AG09319 (cell line): ENCODE measurements at places on chromosomes 3 and 15.

DNA sequence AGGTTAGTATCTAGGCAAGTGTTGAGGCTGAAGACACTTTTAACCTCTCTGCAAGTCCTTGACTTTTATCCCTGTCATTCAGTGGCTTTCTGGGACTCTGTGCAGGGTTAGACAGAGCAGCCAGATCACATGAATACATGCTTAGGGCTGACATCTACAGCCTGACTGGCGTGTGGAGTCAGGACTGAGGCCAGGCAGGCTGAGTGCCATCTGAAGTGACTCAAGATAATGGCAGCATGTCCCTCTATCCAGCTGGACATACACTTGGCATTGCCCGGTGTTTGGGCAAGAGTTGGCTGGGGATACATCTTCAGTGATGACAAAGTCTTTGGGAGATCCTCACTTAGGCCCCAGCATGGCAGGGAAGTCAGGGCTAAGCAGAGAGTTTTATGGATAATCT, 22.4 kb downstream of the DUOX2 start:
- DNase-seq: no peak

DNA sequence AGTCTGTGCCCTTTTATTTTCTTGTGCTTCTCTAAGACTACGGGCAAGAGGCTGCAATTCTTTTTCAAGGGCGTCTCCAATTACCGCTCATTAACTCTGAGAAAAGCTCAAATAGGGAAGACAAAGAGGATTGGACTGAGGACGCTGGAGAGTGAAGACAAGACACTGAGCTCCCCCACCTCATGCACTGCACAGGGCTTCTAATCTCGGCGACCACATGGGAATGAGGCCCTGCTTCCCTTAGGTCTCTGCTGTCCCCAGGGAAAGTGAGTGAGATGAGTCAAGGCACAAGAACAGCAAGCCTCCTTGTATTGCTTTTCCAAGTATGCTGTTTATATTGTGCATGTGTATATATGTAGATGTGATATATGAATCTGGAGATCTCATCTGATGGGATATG, 392.2 kb upstream of the CFAP20DC start:
- no peak for DNase-seq

DNA sequence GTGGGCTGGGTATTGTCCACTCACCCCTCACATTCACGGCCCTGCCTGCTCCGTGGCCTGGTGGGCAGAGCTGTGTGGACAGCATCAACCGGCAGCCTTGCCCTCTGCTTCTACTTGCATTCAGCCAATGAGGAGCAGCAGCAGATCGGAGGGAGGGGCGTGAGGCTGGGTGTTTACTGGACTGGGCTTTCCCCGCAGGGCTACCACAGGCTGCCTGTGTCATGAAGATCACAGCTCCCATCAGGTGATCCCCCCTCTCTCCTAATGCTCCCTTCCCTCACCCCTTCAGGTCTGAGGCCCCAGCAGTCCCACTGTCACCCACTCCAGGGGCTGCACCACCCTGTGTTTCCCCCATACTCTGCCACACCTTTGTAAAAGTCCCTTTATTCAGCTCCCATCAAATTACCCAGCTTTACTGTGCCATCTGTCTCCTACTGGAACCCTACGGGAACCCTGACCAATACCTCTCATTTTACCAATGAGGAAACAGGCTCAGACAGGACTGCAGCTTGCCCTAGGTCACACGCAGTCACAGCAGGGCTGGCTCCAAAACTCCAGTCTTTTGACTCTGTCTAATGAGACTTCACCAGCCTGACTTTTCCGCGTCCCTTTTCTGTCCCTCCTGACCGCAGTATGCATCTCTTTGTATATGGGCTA, 81.1 kb downstream of the MEGF11 start:
- no peak for DNase-seq

DNA sequence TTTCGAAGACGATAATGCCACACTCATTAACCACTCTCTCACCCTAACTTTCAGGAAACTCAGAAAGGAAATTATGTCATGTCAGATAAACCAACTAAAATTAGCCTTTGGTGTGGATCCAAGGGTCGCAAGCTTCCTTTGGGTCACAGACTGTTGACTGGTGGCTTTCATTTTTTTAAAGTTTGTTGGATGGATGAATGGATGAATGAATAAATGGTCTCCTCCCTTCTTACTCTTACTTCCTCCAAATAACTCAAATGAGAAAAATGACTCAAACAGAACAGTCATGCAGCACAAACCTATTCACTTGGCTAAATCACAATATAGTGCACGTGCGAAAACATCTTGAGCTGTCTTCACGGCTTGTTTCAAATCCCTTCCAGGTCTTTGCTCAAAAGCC, 82.9 kb upstream of the HACD2 start:
- no peak for DNase-seq

- DNase-seq: no peak
These were observed 185.2 kb downstream of the CPNE4 start for GRCh38 chr3:131849616-131850015.

DNA sequence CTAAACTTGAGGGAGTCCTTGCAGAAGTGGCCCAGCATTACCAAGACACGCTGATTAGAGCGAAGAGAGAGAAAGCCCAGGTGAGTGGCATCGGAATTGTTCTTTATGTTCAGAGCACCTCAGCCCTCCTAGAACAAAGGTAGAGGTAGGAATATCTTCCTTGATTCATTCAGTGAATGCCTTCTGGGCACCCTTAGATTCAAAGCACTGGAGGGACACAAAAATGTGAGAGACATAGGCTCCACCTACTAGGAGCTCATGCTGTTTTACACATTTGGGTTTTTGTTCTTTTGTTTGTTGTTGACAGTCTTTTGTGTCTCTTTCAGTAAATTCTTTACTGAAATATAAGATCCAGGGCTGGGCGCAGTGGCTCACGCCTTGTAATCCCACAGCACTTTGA, 68.2 kb downstream of the IQGAP1 start:
- DNase-seq: no peak

GRCh38 chr3:111802163-111802625, 56.9 kb upstream of the PHLDB2 start:
- DNase-seq: peak; percentile 67

DNA sequence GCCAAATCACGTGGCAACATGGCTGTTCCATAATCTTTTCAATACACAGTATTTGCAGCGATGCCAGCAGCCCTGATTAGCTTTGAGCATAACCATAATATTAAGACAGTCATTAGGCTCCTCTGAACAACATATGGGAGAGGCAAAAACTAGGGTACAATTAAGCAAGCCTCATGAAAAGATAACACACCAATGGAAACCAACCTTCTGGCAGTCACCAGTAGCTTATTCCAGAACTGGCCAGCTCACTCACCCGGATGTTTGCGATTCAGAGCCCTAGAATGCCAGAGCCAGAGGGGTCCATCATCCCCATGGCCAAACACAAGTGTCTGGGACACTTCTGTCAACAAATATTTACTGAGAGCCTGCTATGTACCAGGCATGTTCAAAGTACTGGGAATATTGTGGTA, 48.8 kb upstream of the PLXND1 start:
- no peak for DNase-seq

DNA sequence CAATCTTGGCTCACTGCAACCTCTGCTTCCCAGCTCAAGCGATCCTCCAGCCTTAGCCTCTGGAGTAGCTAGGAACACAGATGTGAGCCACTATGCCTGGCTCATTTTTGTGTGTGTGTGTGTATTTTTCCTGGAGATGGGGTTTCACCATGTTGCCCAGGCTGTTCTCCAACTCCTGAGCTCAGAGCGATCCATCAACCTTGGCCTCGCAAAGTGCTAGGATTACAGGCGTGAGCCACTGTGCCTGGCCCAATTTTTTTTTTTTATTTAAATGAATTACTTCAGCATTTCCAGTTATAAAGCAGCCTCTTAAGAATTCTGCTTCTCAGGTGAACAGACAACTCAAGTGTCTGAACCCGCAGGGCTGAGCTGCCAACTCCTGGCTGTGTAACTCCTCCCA, 20.1 kb upstream of the ST3GAL6 start:
- no peak for DNase-seq

DNA sequence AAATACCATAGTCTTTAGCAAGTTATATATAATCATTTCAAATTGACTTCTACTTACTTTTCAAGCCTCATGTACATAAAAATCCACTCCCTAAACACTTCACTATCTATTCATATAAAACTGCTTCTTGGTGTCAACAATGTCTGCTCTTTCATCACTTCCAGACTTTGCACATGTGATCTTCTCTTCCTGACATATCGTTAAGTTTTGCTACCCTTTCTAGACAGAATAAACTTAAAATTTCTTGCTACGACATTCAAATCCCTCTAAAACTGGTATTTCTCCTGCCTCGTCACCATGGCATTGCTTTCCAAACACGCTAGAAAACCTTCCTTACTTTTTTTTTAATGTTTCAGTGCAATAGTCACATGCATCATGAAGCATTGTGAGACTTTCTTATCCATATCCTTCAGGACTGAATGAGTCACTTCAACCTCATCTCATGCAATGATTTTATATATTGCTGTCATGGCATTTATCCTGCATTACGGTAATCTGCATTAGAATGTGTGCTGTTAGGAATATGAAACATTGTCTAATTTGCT, 122.8 kb downstream of the GMNC start:
- DNase-seq: no peak

- DNase-seq: no peak
These were observed 7.6 kb downstream of the ARPC4 start for GRCh38 chr3:9800529-9800928.

GRCh38 chr3:65960087-65960486, 78.6 kb downstream of the MAGI1 start:
- DNase-seq: no peak

- no peak for DNase-seq
These were observed 180.5 kb upstream of the FEZF2 start for GRCh38 chr3:62553811-62554210.

- no peak for DNase-seq
These were observed 51.4 kb downstream of the SLCO3A1 start for GRCh38 chr15:91904942-91905341.

DNA sequence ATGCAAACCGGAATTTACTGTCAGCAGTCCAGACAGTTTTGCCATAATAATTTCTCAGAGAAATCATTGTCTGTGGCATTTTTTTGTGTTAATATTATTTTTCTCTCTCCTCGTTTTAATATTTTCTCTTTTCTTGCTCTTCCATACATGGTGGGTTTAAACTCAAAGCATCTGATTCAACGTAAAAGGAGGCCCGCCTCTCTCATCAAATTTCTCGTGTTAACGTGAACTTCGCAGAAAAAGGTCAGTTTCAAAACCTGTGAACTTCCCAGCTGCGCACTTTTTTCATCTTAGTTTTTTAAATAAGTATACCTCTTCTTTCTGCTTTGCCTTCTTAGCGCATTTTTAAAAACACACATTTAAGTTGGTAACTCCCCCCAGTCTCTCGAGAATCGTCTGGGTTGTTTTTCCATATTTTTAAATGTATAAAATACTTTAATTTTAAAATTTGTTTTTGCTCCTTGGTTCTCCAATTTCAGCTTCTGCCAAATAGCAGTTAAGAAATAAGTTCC, 9.1 kb downstream of the SHOX2 start:
- no peak for DNase-seq
